Activated naive CD4-positive, alpha-beta T cell (primary cell): ENCODE measurements at places on chromosomes 2 and 18.

- DNase-seq: no peak
Measured at GRCh38 chr2:108396845-108397244, 19.1 kb downstream of the SULT1C4 start.

DNA sequence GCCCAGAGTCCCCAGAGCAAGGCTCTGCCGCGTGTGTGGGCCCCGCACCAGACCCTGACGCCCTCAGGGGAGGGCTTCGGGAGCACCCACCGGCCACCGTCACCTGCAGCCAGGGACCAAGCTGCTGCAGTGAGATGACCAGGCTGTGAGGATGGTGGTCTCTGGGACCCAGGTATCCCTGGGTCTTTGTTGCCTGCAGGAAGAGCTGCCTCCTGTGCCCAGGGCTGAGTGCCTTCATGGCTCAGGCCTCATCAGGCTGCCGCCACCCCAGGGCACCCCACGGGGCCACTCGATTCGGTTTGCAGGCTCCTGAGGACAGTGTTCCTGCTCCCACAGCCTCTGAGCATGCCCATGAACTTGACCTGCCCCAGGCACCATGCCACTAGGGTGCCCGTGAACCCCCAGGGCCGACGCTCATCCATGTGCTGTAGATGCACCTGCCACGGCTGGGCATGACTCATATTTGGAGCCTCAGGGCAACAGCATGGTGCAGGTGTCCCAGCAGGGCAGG is 109.8 kb downstream of the FAM210A start:
- no peak for DNase-seq

- DNase-seq: no peak
Measured at GRCh38 chr18:47341678-47342077, 90.2 kb upstream of the SKOR2 start.

DNA sequence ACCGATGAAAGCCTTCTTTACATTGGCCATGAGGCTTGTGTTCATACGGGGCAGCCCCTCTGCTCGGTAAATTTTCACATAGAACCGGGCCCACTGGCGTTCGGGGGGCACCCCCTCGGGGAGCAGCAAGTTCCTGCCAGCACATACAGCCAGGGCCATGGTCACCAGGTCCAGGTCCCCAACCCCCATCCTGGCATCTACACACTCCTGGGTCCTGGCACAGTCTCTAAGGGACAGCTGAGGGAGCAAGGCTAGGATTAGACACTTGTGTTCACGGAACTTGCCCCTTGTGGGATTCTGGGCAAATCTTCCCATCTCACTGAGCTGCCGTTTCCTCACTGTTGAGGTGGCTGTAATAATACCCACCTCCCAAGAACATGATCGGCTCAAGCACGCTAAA is 5.6 kb upstream of the OTOF start:
- no peak for DNase-seq

DNA sequence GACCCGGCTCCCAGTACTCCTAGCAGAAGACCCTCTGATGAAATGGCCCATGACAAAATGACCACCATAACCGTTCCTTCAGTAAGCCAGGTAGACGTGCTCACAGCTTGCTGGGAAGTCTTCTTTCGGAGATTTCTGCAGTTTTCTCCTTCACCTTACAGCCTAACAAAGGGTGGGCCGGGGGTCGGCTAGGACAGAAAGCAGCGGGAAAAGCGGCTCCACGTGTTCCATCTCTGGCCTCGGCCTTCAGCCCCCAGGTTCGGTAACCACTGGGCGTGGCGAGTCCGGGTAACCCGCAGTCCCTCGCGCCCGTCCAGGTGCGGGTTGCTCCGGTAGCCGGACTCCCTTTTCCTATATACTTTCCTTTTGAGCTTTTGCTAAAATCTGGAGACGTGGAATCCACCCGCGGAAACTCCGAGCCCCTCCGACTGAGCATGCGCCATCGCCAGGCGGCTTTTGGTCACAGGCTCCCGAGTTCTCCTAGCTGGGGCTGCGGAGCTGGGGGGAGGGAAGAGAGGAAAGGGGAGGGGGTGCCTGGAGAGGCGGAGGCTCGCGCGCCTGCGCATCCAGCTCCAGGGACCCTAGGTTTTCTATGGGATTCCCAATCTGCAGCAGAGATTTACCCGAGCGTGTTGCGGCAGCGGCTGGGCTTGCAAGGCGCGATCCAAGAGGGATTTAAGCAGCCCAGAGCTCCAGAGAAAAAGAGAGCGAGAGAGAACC is at the start of gene VSNL1:
VSNL1 (plus strand) TSS at position 604 of the 720 bp plus-strand sequence. CDS start 51,379 bp downstream, outside the sequence.
- DNase-seq: no peak

- no peak for DNase-seq
Measured at GRCh38 chr18:6744816-6745455, 15.4 kb downstream of the ARHGAP28 start.

DNA sequence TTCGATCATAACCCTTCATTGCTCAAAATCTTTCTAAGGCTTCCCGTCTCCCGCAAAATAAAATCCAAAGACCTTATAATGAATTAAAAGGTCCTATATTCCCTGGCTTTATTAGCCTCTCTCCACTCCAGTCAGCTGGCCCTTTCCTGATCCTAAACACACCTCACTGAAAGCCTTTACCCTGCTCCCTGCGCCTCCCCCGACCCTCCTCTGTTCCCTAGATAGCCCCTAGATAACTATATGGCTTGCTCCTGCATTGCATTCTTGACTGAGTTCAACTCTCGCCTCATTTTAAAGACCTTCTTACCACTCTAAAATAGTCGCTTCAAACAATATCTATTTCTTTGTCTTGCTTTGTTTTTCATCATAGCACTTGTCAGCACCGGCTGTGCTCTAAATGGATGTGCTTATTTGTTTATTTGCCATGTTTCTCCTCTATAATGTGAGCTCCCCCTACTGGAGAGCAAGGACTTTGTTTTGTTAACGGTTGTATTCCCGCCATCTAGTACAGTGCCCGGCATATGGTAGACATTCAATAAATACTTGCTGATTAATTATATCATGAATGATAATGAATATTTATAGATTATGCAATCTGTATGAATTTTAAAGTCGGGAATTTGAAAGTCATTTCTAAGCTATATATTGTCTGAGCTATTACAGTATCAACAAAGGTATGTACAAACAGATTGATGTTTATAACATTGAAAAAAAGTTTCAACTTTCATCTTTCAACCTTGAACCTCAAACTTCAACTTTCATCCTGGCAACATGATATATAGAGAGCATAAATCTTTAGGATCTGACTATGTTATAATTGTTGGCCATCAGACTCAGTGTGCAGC is 32.4 kb upstream of the VIT start:
- DNase-seq: no peak

GRCh38 chr18:13211534-13211933 is 7.0 kb upstream of the LDLRAD4 start:
- no peak for DNase-seq

DNA sequence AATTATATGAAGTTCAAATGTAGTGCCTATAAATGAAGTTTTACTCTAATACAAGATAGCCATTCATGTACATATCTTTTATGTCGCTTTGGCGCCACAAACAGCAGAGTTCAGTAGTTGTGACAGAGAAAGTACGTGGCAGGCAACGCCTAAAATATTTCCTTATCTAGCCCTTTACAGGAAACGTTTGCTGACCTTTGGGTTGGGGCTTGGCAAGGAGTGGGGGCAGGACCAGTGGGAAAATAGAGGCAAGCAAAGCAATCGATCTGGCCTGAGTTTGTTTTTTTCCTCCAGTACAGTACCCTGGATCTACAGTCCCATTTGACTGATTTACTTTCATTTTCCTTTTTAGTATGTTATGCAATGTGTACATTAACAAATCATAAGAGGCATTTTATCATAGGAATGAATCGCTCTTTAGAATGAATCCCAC is 13.1 kb downstream of the CCDC68 start:
- no peak for DNase-seq

- no peak for DNase-seq
Measured at GRCh38 chr18:3251249-3251962, 3.8 kb downstream of the MYL12A start.

DNA sequence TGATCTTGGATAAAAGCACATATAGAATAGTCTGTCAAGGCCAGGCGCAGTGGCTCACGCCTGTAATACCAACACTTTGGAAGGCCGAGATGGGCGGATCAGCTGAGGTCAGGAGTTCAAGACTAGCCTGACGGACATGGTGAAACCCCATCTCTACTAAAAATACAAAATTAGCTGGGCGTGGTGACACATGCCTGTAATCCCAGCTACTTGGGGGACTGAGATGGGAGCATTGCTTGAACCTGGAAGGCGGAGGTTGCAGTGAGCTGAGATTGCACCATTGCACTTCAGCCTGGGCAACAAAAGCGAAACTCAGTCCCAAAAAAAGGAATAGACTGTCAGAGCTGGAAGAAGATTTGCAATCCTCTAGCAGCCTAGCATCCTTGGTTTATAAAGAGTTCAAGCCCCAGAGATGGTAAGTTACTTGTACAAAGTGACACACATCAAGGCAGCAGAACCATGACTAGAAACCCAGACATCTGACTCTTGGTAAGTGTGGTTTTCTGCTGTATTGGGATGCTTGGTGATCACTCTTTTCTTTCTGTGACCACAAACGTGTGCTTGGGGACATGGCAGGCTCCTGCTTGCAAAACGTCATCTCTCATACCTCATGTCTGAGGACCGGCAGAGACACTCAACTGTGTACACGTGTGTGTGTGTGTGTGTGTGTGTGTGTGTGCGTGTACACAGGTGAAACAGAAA is 69.0 kb downstream of the OSBPL6 start:
- no peak for DNase-seq

GRCh38 chr18:79503406-79503805 is 107.7 kb downstream of the NFATC1 start:
- DNase-seq: no peak

DNA sequence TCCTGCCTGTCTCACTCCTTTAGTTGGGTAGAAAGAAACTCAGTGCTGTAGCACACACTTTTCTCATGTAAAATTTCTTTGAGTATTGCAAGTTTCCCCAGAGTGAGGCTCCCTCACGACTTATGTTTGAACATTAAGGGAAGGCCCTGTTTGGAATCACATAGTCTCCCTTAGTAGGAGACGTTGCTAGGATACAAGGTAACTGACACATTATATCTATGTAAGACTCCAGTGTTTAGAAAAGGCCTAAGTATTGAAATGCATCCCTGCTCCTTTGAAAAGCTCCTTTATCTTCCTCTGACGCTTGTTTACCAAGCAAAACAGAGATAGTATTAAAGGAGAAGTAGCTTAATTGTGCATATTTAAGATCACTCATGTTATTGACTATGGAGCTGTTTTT is 248.2 kb downstream of the PHLPP1 start:
- no peak for DNase-seq

- DNase-seq: no peak
Measured at GRCh38 chr2:143429932-143430679, 300.9 kb downstream of the ARHGAP15 start.

DNA sequence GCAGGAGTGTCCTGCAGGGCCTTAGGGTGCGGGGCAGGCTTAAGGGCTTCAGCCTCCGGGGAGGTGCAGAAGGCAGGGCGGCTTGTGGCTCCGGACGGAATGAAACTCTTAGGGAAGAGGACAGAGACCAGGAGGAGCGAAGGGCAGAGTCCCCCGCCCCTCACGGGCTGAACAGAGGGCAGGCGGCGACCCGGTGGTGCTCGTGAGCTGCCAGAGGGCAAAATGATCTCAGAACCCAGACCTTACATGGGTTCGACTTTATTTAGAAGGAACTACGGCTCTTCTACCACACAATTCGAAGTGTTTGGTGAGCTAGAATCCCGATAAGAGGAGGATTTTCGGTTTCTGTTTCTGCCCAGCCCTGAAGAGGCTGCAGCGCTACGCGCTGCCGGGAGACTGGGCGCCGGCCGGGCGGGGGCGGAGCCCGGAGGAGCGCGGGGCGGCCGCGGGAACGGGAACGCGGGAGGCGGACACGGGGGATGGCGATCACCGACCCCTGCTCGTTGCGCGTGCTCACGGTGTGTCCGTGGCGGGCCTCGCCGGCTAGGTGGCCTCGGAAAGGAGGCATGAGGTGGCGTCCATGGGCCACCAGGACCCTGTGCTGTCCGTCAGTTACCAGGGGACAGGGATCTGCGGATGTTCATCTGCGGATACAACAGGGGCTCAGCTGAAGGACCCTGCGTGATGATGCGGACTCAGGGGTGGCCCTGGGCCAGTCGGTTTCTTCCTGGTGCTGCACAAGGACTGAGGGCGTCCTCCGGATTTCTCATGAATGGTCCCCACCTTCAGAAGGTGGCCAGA is 4.2 kb upstream of the SP100 start:
- peak; percentile 14 for DNase-seq

- no peak for DNase-seq
Measured at GRCh38 chr2:111236025-111236424, 115.3 kb downstream of the BCL2L11 start.

- no peak for DNase-seq
Measured at GRCh38 chr2:167388497-167388896, 500.2 kb downstream of the XIRP2 start.

DNA sequence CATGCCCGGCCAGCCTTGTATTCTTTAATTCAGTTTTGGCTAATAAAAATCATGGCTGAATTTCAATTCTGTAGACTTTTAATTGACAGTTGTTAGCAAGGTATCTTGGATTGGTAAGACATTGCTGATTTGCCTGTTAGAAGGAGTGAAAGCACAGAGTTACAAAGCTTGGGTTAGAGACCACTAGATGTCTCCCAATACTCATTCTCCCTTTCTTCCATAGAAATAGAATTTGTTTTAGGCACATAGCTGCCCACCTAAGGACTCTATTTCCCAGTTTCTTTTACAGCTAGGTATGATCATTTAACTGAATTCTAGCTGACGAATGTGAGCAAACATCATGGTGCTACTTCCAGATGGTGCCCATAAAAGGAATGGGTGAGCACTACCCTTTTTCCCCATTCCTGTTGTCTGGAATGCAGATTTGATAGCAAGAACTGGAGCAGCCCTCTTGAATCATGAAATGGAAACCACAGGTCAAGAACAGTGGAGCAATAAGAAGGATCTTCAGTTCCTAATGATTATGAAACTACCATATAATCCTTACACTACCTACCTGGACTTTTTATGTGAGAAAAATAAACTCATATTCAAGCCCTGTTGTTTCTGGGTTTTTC is 17.5 kb downstream of the PECR start:
- DNase-seq: no peak

- DNase-seq: no peak
Measured at GRCh38 chr2:202754936-202755335, 116.6 kb downstream of the ICA1L start.

DNA sequence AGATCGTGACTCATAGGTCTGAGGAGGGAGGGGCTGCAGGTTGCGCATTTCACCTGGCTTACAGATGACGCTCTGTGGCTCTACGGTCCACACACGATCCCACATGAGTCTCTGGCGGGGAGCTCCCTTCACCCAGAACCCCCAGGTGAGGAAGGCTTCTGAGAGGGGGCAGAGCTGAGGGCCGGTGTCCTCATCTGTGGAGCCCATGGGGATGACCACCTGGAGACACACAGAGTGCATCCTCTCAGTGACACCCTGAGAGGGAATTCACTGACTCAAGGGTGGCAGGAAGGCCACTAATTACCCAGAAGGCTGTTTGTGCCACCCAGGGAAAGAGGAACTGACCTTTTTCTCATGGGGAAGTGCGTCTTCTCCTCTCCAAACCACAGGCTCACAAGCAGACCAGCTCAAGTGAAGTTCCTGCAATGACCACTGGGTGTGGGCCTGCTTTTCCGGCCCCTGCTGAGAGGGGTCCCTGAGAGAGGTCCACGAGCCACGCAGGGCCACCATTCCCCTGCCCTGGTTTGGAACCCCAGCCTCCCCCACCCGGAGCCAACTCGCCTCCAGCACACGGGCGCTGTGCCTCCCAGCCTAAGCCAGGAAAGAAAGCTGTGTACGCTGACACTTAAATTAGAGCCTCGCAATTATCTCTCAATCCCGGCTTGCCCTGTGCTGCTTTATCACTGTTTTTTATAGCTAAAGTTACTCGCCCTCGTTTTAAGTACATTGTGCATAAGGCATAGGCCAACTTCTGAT is 114.1 kb downstream of the BCL11A start:
- no peak for DNase-seq
